H9 (cell line): ENCODE measurements at places on chromosomes 12 and 14. TPM values are rescaled to one million over a fixed set of nuclear protein-coding genes. Genes with fewer than 3 reads are reported as not detected.

The ZC3H10 gene
- 8.9 and 9.4 TPM in 2 replicates for total RNA-seq

- peak; percentile 81 for DNase-seq
- H3K36me3 ChIP-seq, result no peaks in the 10 kb centered on the region
- H3K27ac ChIP-seq, result no peak overlapping the region
- H3K4me3 ChIP-seq, result peak overlapping the region; percentile 82
- H3K4me1 ChIP-seq, result no peaks in the 10 kb centered on the region
Observed at GRCh38 chr14:24036169-24036962, 15.4 kb upstream of the CARMIL3 start.

GRCh38 chr12:88630561-88630960, 50.3 kb upstream of the KITLG start:
- H3K36me3 ChIP-seq, result no peaks in the 10 kb centered on the region
- H3K4me1 ChIP-seq, result no peaks in the 10 kb centered on the region
- H3K4me3 ChIP-seq, result no peak overlapping the region
- H3K27me3 ChIP-seq, result no peaks in the 10 kb centered on the region
- no peak for DNase-seq
- H3K27ac ChIP-seq, result no peak overlapping the region

GRCh38 chr12:65189028-65189718, 19.8 kb downstream of the LEMD3 start:
- DNase-seq, result no peak
- no peak overlapping the region for H3K27ac ChIP-seq
- H3K27me3 ChIP-seq, result no peaks in the 10 kb centered on the region
- no peaks in the 10 kb centered on the region for H3K4me1 ChIP-seq
- H3K36me3 ChIP-seq, result no peaks in the 10 kb centered on the region
- no peak overlapping the region for H3K4me3 ChIP-seq

DNA sequence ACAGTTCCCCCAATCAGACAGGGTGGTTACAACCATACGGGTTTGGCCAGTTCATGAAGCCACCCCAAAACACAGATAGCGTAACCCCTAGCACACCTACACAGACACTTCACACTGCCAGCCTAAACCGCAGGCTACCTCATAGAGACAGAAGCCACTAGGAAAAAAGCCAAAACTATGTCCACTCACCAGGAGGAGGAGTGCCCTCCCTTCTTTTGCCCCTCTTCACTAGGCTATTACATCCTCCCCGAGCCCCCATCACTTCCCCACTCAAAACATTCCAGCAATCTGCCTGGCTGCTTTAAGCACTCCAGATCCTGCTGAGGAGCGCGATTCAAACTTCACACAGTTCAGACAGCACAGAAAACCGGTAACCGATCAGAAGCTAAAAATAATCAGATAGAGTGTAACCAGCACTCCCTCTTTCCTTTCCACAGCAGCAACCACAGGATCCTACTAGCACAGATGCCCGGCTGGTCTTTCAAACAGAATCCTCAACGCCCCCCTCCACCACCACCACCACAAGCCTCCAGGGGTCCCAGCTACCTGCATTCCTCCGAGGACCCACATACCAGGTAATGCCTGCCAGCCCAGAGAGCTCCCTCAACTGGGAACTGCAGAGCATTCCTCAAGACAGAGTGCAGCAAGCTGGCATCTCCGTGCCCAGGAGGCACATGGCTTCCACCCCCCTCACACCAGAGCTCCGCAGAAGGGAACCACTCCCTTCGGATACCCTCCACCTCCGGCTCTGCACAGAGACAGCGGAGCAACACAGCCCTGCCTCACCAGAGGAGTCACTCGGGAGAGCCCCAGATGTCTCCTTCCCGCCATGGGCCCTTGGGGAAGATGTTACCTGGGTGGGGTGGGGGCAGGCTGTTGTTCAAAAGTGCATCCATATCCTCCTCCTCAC, 1.5 kb downstream of the CHD4 start:
- no peak overlapping the region; the same call in 1 of the 3 replicates for H3K4me3 ChIP-seq
- DNase-seq, result peak; percentile 62
- H3K27me3 ChIP-seq, result no peaks in the 10 kb centered on the region
- no peak overlapping the region for H3K27ac ChIP-seq

DNA sequence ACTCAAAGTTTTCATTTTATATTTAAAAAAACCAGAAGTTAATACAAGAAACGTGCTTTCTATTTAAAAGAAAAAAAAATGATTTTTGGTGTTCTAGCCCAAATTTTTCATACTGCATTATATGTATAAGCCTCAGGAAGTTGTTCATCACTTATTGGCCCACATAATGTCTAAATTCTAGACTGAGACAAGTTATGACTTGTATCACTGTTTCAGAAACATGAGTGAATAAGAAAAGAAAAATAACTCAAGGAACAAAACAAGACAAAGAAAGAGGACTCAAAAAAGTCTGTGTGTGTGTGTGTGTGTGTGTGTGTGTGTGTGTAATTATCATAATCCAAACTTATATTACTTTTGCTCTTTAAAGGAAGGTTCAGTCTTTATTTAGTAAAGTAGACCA, 929.8 kb downstream of the GALC start:
- H3K27me3 ChIP-seq, result no peaks in the 10 kb centered on the region
- no peaks in the 10 kb centered on the region for H3K4me1 ChIP-seq
- H3K4me3 ChIP-seq, result no peak overlapping the region
- H3K27ac ChIP-seq, result no peak overlapping the region

The DHRS2 gene
- total RNA-seq, result 0.66 and 0.77 TPM in 2 replicates

The TAS2R30 gene
- total RNA-seq, result 1.5 and 2.0 TPM in 2 replicates

The STXBP6 gene
- total RNA-seq, result 2.6 and 3.6 TPM in 2 replicates

- H3K4me3 ChIP-seq, result no peak overlapping the region
- no peak for DNase-seq
- H3K36me3 ChIP-seq, result peaks cover 6% of the 10 kb centered on the region; the same call in 2 of the 3 replicates
Observed at GRCh38 chr12:39341179-39341578, 101.7 kb downstream of the KIF21A start.

- no peaks in the 10 kb centered on the region for H3K27me3 ChIP-seq
- no peak overlapping the region for H3K27ac ChIP-seq
- H3K36me3 ChIP-seq, result no peaks in the 10 kb centered on the region
- H3K4me3 ChIP-seq, result peak overlapping the region; percentile 89
- no peaks in the 10 kb centered on the region for H3K4me1 ChIP-seq
- no peak for DNase-seq
Observed at GRCh38 chr12:112126911-112127310, 1.6 kb downstream of the TRAFD1 start.

The MDP1 gene
- total RNA-seq, result 18.8 and 19.0 TPM in 2 replicates

The RND1 gene
- 9.5 and 9.7 TPM in 2 replicates for total RNA-seq

- H3K36me3 ChIP-seq, result no peaks in the 10 kb centered on the region
- no peak for DNase-seq
- H3K4me1 ChIP-seq, result no peaks in the 10 kb centered on the region
Observed at GRCh38 chr12:15701206-15701605, 88.0 kb downstream of the EPS8 start.

GRCh38 chr12:62306569-62307530, 46.6 kb downstream of the USP15 start:
- DNase-seq, result no peak
- peaks cover 34% of the 10 kb centered on the region for H3K36me3 ChIP-seq

- peaks cover 3% of the 10 kb centered on the region; the same call in 1 of the 2 replicates for H3K36me3 ChIP-seq
- H3K27me3 ChIP-seq, result no peaks in the 10 kb centered on the region
- DNase-seq, result peak; percentile 83
- no peak overlapping the region for H3K27ac ChIP-seq
Observed at GRCh38 chr14:103121846-103122584, 1.2 kb upstream of the TNFAIP2 start.

DNA sequence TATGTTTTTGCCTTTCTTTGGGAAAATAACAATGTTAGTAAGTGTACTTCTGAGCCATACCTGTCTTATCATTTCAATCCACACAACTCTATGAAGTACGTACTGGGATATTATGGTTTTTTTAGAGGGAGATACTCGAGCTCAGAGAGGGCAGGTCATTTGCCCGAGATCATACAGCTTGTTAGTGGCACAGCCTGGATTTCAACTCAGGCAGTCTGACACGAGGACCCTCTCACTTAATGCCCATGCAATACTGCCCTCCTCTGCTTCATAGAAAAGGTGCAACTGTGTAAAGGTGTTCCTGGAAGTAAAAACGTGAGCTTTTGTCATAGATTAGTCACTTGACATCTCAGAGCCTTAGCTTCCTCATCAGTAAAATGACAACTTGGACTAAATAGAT, 128.0 kb downstream of the NDUFA12 start:
- no peak overlapping the region for H3K4me3 ChIP-seq
- peak; percentile 66 for DNase-seq
- H3K36me3 ChIP-seq, result no peaks in the 10 kb centered on the region

GRCh38 chr14:92942576-92942975, 19.6 kb downstream of the CHGA start:
- no peak overlapping the region for H3K4me3 ChIP-seq
- H3K4me1 ChIP-seq, result no peaks in the 10 kb centered on the region
- H3K27ac ChIP-seq, result no peak overlapping the region
- no peak for DNase-seq

The DIO3 gene
- total RNA-seq, result 0.20 TPM in 1 of 2 replicates, not detected in the other

DNA sequence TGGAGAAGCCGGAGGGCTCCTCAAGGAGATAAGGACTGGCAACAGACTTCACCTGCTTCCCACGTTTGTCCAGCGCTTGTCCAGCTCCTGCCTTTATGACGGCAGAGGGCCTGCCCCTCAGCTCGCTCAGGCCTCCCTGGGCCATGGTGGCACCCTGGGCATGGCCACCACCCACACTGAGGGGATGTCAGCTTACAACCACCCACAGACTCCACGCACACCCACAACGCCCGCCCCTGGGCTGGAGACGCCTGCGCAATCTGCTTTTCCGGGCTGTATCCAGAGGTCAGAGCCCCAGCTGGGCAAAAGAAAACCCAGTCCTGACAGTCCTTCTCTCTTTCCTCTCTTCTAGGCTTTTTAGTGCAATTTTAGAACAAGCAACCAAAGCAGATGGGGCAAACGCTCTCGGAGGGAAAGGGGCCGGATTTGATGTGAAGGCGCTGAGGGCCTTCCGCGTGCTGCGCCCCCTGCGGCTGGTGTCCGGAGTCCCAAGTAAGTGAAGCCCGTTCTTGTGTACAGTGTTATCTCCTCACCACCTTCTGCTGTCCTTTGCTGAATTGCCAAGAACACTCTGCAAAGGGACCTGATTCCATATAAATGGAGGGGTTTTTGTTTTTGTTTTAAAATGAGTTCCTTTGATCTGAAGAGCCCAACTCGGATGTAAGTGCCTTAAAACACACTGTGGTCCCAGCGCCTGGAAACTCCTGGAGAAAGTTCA, 337.4 kb upstream of the FKBP4 start:
- H3K4me3 ChIP-seq, result peak overlapping the region; percentile 14; the same call in 1 of the 3 replicates
- no peaks in the 10 kb centered on the region for H3K27me3 ChIP-seq
- no peak for DNase-seq
- no peaks in the 10 kb centered on the region for H3K4me1 ChIP-seq

GRCh38 chr12:109678719-109679118, 34.9 kb upstream of the FAM222A start:
- H3K36me3 ChIP-seq, result no peaks in the 10 kb centered on the region
- H3K27me3 ChIP-seq, result no peaks in the 10 kb centered on the region
- no peak for DNase-seq
- no peak overlapping the region for H3K4me3 ChIP-seq
- H3K4me1 ChIP-seq, result no peaks in the 10 kb centered on the region
- H3K27ac ChIP-seq, result no peak overlapping the region

The COX6A1 gene
- 415 and 425 TPM in 2 replicates for total RNA-seq

The SERPINA1 gene
- not detected in 2 replicates for total RNA-seq

- H3K4me3 ChIP-seq, result no peak overlapping the region
- no peaks in the 10 kb centered on the region for H3K36me3 ChIP-seq
- no peaks in the 10 kb centered on the region for H3K27me3 ChIP-seq
- H3K4me1 ChIP-seq, result no peaks in the 10 kb centered on the region
- H3K27ac ChIP-seq, result no peak overlapping the region
- no peak for DNase-seq
Observed at GRCh38 chr12:89740943-89741342, 32.3 kb upstream of the ATP2B1 start.

GRCh38 chr12:3752096-3752709, 706 bp downstream of the CRACR2A start:
- peak; percentile 29 for DNase-seq
- peak overlapping the region; percentile 72; the same call in 2 of the 3 replicates for H3K4me3 ChIP-seq
- no peaks in the 10 kb centered on the region; the same call in 1 of the 2 replicates for H3K27me3 ChIP-seq
- no peak overlapping the region for H3K27ac ChIP-seq
- H3K4me1 ChIP-seq, result no peaks in the 10 kb centered on the region
- H3K36me3 ChIP-seq, result no peaks in the 10 kb centered on the region

The KRT73 gene
- total RNA-seq, result not detected in 2 replicates

- H3K27ac ChIP-seq, result no peak overlapping the region
- H3K36me3 ChIP-seq, result no peaks in the 10 kb centered on the region
- H3K4me3 ChIP-seq, result no peak overlapping the region
- peaks cover 13% of the 10 kb centered on the region; the same call in 1 of the 2 replicates for H3K4me1 ChIP-seq
Observed at GRCh38 chr12:19005257-19005801, 124.2 kb upstream of the PLEKHA5 start.

- H3K36me3 ChIP-seq, result no peaks in the 10 kb centered on the region
- H3K4me3 ChIP-seq, result no peak overlapping the region
- no peaks in the 10 kb centered on the region; the same call in 1 of the 2 replicates for H3K4me1 ChIP-seq
- no peak overlapping the region for H3K27ac ChIP-seq
- no peak for DNase-seq
- no peaks in the 10 kb centered on the region for H3K27me3 ChIP-seq
Observed at GRCh38 chr12:25788707-25789442, 169.6 kb upstream of the RASSF8 start.

The DIO2 gene
- not detected in 2 replicates for total RNA-seq

GRCh38 chr14:96267336-96267735, 11.3 kb downstream of the BDKRB1 start:
- peaks cover 6% of the 10 kb centered on the region for H3K36me3 ChIP-seq
- peak; percentile 16 for DNase-seq
- no peak overlapping the region for H3K27ac ChIP-seq
- no peaks in the 10 kb centered on the region for H3K27me3 ChIP-seq
- H3K4me1 ChIP-seq, result no peaks in the 10 kb centered on the region

GRCh38 chr12:89927226-89927698, 218.6 kb upstream of the ATP2B1 start:
- no peaks in the 10 kb centered on the region for H3K36me3 ChIP-seq
- H3K4me3 ChIP-seq, result no peak overlapping the region
- no peak overlapping the region for H3K27ac ChIP-seq
- H3K27me3 ChIP-seq, result no peaks in the 10 kb centered on the region

DNA sequence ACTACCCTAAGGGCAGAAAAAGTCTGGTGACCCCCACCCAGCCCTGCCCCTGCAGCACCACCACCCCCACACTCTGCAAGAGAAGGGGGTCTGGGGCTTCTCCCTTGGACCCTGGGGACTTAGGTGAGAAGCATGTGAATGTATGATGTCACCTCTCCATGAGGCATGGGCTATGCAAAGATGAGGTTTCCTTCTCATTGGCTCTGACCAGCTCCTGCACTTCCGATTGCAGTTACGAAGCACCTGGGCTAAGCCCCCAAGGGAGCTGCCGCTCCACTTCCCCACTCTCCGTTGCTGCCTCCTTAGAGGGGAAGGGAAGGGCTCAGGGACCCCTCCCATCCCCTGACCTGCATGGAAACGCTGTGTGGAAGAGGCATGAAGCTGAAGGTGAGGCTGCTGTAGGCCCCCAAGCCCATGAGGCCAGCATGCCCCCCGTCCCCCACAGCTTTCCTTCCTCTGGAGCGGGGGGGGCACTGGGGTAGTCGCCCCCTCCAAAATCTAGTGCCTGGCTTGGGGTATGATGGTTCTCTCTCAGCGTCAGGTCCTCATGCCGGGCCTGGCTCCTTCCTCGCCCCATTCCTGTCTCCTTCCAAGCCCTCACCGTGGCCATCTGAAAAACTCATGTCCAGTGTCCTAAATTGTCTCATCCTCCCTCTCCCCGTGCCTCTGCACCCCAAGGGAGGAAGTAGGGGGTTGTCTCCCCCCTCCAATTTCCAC, 5.5 kb upstream of the DDX23 start:
- no peak for DNase-seq
- peaks cover 5% of the 10 kb centered on the region; the same call in 1 of the 2 replicates for H3K4me1 ChIP-seq
- H3K4me3 ChIP-seq, result no peak overlapping the region
- H3K27me3 ChIP-seq, result no peaks in the 10 kb centered on the region
- no peak overlapping the region for H3K27ac ChIP-seq

The LBHD2 gene
- total RNA-seq, result not detected in 2 replicates
